ENCODE measurements at places on chromosomes 3 and 15.

GRCh38 chr3:123383091-123384053 lies 65.5 kb downstream of the ADCY5 start:
- DNase-seq, result no peak

DNA sequence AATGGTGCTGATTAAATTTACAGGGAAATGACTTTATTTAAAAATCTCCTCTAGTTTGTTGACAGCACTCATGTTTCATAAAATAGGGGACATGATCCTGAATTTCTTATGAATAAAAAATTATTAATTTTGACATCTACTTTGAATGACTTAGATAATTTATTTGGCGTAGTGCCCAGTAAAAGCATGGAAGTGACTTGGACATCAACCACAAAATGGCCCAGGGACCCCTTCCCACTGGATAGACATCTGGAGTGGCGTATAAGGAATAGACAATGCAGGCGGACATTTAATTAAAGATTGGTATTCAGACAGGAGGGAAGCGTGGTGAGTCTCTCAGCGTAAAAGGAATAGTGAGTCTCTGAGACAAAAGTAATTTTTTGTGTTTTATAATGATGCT lies 79.8 kb downstream of the ADAMTSL3 start:
- DNase-seq, result no peak

DNA sequence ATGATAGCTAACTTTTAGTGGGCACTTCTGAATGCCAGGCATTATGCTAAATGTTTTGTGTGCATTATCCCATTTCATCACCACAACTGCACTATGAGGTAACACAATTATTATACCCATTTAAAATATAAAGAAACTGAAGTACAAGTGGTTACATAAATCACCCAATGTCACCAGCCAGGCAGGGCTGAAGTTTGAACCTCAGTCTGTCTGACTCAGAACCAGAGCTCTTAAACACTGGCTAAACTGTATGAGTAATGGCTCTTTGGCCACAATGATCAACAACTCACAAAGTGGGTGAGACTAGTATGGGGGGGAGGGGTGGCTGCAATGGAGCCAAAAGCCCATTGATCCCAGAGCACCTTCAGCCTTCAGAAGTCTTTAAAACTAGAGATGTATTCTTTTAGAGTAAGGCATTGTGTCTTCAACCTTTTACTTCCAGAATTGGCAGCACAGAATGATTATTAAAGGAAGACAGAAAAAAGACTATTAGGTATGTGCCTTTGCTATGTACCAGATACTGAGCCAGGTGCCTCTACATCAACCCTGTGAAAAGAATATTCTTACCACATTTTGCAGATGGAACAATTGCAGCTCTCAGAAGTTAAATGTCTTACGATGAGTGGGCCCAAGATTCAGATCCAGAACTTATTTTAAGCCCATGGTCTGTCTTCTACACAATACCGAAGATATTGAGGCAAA lies 166.9 kb downstream of the UACA start:
- DNase-seq, result peak; percentile 2

GRCh38 chr3:174931473-174932353 lies 72.6 kb downstream of the NAALADL2 start:
- no peak for DNase-seq

DNA sequence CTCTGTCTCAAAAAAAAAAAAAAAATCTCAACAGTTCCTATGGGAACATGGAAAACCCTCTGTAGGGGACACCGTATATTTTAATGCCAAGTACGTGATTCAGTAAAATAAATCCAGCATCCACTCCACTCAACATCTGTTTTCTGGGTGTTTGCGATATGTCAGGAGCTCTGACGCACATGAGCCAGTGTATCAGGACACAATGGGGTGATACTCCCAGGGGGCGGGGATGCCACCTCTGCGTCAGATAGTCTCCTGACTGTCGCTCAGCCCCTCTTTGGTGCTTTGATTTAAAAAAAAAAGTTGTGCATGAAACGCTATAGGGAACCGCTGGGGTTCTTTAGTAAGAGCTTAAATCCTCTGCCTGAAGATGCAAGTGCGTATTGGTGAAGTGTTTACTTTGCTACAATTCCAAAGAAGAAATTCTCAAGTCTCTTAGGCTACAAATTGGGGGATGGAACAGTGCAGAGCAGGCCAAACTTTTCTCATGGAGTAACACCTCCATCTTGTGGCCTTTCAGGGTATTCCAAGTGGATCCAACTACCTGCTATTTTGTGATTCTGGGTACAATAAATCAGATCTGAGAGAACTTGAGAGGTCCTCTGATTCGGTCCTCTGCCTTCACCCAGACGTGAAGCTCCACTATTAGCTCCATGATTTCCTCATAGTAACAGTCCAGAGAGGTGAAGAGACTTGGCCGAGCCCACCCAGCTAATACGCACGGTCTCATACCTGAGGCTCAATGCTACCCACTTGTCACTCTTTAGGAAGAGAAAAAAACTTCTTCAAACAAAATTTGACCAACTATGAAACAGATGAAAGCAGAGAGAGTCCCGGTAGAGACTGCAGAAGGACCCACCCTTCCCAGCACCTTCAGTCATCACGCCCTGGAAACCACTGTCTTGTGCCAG lies 9.3 kb upstream of the NR2E3 start:
- no peak for DNase-seq

DNA sequence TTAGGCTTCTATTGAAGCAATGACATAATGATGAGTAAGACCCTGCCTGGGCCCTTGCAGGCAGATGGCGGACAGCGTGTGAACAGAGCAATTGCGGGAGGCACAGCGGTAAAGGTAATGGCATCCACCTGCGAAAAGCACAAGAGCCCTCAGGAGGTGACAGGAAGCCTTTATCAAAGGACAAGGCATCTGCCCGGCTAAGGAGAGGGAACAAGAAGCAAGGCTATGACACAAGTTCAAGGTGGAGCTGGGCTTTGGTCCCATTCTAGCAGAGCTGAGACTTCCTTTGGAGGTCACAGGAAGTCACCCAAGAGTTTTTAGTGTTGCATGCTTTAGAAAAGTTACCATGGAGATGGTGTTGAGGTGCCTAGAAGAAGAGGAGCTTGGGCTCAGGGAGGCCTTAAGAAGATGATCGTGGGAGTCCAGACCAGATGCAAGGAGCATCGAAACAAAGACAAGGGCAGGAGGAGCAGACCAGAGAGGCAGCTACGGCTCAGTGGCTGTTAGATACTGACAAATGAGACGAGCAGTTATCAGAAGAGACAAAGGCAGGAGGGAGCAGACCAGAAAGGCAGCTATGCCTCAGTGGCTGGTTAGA lies 34.5 kb downstream of the OSBPL10 start:
- no peak for DNase-seq

GRCh38 chr3:194181612-194182529 lies 45.9 kb downstream of the HES1 start:
- DNase-seq, result no peak

- no peak for DNase-seq
Observed at GRCh38 chr15:78061963-78062427, 15.5 kb downstream of the TBC1D2B start.

DNA sequence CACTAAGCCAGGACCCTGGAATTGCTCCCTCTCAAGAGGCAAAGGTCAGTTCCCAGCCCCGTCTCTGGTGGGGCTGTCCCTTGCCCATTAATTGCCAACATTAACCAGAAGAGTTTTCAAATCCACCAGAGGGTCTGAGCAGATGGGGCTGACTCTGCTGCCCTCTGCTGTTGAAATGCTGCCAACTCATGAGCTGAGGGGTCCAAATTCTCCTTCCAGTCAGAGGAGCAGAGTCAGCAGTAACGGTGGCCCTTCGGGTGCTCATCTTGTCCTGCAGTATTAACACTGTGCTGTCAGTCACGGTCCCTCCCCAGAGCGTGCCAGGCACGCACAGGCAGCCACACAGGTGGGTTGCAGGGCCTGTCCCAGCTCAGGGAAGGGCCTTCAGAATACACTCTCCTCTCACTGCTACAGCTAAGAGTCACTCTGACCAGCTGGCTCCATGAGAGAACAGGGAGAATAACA lies 10.7 kb upstream of the SPTBN5 start:
- DNase-seq, result peak; percentile 48

DNA sequence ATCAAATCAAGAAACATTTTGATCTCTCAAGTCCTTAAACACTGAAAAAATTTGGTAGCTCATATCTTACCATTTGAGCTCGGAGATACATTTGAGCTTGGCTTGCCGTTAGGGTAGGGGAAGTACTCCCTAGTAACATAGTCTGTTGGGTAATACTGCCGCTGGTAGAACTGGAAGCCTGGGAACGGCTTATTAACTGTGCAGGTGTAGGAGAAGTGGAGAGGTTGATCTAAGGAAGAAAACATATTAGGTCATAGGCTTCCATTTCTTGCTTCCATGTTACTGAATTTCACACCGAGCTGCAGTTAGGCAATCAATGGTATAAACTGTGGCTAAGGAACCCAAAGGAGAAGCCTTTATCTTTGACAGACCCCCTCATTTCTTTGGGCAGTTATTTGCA lies 32.5 kb downstream of the PHC3 start:
- no peak for DNase-seq

GRCh38 chr3:3110299-3110630 lies at the start of gene IL5RA:
Gene IL5RA, minus strand, starts transcription at chr3:3110374. Its CDS starts 5,390 bp downstream, at chr3:3104984.
- DNase-seq, result no peak

- DNase-seq, result peak; percentile 69
Observed at GRCh38 chr15:89068325-89068784, 19.9 kb upstream of the ABHD2 start.

- no peak for DNase-seq
Observed at GRCh38 chr3:184586851-184587250, 25.3 kb downstream of the EPHB3 start.

- peak; percentile 10 for DNase-seq
Observed at GRCh38 chr15:51649659-51650521, 27.3 kb upstream of the DMXL2 start.

DNA sequence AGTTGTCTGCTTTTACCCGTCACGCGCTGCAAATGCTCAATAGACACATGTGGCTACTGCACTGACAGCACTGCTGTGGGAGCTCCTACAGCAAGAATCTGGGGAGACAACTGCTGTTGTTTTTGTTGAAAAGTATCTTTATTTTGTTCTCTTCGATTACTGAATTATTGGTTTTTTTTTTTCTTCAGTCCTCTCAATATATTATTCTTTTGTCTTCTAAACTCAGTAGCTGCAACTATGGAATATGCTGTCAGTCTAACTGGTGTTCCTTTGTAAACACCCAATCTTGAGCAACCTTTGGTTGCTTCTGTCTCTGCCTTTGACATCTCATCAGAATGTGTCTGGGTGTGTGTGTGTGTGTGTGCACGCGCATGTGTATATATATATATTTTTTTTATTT lies 12.6 kb downstream of the DCP1A start:
- DNase-seq, result no peak

- DNase-seq, result no peak
Observed at GRCh38 chr3:166291186-166291955, 454.1 kb upstream of the BCHE start.

- peak; percentile 24 for DNase-seq
Observed at GRCh38 chr15:90407871-90408317, 19.9 kb downstream of the IQGAP1 start.

- no peak for DNase-seq
Observed at GRCh38 chr3:126256251-126256650, 75.9 kb upstream of the ALDH1L1 start.

GRCh38 chr3:124639406-124640237 lies 90.6 kb upstream of the UMPS start:
- DNase-seq, result no peak

- DNase-seq, result peak; percentile 11
Observed at GRCh38 chr3:58998476-58999117, 51.2 kb downstream of the CFAP20DC start.

DNA sequence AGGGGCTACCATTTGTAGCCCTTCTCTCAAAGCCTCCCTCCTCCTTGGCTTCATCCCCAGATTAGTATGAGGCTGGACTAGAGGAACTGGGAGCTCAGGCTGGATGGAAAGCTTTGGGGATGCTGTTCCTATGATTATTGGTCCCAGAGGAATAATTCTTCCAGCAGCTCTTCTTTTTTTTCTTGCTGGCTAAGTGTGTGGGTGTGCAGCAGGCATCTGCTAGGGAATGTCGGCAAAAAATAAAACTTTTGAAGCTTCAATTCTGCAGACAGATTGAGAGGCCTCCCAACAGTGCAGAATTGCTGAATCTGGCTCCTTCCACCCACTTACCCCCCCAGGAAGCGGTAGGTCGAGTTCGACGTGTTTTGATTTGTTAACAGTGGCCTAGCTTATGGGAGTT lies 138.5 kb upstream of the ANKRD28 start:
- DNase-seq, result no peak

DNA sequence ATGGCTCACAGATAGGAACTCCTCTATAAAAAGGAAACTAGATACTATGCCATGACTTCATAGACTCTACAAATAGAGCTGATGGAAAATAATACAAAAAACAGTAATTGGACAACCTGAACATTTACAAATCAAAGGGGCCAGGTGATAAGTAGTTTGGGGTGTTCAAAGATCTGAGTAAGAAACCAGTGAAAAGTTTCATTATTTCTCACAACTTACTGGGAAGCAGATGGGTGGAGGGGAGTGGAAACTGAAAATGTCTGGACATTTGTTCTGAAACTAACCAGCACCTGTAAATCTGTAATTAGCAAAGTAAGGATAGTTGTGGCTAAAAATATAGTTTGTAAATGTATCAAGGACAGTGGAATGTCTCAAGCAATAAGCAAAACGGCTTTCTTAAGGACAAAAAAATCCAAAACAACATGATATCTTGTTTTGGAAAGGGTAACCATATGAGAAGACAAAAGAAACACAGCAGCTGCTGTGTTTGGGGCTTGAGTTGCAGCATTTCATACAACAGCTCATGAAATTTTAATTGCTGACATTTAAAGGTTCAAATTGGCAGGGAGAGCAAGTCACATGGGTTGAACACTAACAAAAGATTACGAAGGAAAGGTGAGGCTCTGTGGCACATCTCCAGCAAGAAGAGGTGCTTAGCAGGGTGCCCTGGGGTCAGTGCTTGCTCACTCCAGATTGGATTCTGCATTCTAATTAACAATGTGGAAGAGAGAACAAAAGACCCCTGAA lies 26.8 kb upstream of the THBS1 start:
- DNase-seq, result no peak

DNA sequence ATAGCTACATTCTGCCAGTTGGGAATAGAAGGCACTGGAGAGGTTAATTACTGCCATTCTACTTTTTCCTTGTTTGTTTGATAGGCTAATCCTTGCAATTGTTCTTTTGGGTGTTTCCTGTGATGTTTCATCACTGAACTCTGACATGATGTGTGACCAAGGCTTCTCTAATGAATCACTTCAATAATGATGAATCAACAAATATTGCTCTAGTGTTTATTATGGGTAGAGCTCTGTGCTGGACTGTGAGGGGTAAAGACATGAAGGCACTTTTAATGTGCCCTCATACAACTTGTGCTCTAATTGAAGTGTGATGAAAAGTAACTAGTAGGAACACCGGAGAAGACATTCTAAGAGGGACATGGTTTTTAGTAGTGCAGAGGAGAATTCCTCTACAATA lies 233.6 kb downstream of the WDR72 start:
- DNase-seq, result no peak
